Cortex of kidney (tissue), 1 donor: ENCODE measurements at places on chromosomes 5 and 9.

GRCh38 chr5:101425339-101425859, 522.3 kb upstream of the ST8SIA4 start:
- DNase-seq: no peak

- no peak for DNase-seq
Measured at GRCh38 chr5:126562823-126563222, 32.2 kb downstream of the ALDH7A1 start.

GRCh38 chr9:70998962-70999361, 122.5 kb downstream of the TRPM3 start:
- no peak for DNase-seq

GRCh38 chr9:15135164-15135792, 171.7 kb downstream of the TTC39B start:
- no peak for DNase-seq

DNA sequence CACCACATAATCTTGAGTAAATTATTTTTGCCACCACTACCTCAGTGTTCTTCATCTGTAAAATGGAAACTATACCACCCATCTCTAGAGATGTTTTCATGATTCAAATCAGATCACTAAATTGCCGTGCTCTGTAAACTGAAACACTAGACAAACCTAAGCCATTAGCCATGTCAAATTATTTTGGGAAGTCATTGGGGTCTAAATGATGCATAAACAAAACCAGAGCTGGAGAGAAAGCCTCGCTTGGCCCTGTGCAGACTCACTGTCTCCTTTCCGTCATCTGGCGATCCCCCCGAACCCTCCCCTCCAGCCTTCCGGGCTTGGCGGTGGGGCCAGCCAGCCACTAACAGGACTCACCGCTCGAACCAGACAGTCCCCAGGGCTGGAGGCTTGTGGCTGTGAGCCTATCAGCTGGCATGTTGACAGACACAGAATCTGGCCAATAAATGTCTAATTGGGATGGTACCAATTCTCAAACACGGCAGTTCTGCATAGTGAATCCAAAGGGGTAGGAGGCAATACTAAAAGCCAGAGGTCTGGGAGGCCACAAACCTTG, 256.5 kb downstream of the SEC61B start:
- DNase-seq: no peak

DNA sequence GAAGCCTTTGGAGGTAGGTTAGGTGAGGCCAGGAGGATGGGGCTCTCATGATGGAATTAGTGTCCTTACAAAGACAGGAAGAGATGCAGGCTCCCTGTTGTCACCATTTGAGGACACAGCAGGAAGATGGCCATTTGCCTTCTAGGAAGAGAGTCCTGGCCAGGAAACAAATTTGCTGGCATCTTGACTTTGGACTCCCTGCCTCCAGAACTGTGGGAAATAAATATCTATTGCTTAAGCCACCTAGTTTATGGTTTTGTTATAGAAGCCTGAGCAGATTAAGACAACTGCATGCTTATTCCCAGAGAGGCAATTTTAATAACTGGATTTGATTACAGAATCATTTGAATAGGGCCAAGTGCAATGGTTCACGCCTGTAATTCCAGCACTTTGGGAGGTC, 50.5 kb upstream of the EPB41L4B start:
- no peak for DNase-seq

- no peak for DNase-seq
Measured at GRCh38 chr5:148556835-148557234, 97.5 kb downstream of the HTR4 start.

GRCh38 chr5:61701877-61702602, 370.0 kb downstream of the ZSWIM6 start:
- DNase-seq: no peak

GRCh38 chr5:157812086-157812485, 46.9 kb downstream of the CLINT1 start:
- DNase-seq: no peak

- DNase-seq: no peak
Measured at GRCh38 chr5:43891112-43891511, 288.1 kb downstream of the NNT start.
